CD4-positive, alpha-beta T cell treated with Interleukin-1 beta for 1 hour (primary cell): ENCODE measurements at places on chromosomes 5 and 9.

GRCh38 chr5:140157032-140157781 lies 17.8 kb upstream of the CYSTM1 start:
- DNase-seq = peak; percentile 84

GRCh38 chr5:12861886-12862654 lies 957.8 kb upstream of the CTNND2 start:
- DNase-seq = no peak

DNA sequence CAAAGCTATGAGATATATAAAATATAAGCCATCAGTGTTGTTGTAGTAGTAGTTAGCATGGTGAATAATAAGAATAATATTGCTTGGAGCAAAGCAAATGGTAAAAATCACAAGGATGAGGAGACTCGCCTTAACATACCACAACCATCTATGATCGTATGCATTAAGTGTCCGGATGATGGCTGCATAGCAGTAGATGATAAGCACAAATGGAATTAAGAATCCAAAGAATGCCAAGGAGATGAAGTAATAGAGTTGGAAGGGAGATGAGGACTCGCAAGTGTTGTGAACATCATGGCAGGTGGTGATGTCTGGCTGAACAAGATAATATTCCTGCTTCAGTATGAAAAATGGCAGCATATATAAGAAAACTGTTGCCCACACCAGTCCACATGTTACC lies 5.5 kb downstream of the F2RL2 start:
- no peak for DNase-seq

DNA sequence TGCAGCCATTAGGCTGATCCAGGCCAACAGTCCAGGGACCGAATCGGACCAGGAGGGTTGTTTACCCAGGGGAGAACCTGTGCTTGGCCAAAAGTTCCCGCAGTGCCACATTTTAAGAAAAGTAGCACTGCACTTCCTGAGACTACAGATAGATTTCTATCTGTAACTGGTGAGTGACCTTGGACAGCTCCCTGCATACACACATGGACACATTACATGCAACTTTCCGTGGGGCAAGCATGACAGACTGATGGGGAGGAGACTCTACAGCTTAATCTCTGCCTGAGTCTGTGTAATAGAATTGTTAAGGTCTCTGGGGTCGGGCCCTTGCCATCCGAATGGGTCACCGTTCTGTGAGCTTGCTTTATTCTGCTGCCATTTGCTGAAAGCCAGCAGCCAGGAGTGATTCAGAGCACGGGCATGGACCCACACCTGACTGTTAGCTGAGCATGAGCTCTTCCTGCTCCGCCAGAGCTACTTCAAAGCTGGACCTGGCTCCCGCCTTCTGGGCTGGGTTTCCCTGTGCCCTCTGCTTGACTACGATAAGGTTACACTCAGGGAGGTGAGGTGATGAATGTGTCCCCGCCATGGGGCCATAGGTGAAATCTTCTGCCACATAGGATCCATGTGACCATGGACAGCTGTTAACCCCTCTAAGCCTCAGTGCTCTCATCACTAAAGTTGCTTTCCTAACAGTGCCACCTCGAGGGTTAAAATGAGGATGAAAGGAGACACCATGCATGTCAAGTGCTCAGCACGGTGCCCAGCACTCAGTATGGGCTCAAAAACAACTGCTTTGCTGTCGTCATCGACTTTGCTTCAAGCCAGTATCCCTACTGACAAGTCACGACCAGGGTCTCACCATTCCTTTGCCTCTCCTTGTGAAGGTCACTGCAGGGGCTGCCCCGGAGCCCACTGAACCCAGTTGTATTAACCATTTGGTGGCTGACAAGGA lies 200.0 kb downstream of the MELK start:
- no peak for DNase-seq

DNA sequence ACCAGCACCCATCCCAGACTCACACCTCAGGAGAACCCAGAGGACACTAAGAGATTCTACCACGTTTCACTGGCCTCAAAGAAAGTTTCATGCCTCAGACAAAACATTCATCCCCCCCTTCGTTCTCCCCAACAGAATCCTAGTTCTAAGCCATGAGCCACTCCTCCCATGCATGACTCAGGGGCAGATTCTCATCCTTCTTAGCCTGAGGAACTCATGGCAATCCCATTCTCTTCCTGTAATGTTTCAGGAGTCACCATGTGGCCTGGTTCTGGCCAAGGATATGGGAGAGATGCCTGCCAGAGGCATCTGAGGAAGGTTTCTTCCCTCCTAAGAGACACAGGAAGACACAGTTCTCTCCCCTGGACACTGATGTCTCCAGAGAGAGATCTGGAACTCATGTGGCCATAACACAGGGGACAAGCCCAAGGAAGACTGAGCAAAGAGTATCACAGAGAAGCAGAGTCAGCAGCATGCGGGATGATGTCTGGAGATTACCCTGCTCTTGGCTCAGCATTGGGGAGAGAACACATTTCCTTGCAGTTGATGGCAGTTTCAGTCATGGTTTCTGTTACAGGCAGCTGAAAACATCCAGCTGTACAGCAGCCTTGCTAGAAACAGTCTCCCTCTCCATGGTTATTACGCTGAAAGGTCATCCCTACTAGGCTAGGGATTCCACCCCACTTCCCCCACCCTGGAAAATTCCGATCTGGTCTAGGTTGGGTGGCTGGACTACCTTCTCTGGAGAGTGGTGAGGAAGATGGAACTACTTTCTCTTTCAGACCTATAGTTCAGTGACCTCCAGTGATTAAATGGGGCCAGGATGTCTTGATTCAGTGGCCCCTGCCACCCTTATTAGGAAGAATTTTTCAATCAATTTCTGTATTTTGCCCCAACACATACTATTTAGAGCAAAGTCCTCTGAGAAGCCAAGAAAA lies 115.4 kb downstream of the ZNF608 start:
- no peak for DNase-seq

GRCh38 chr5:175162036-175162435 lies 281.9 kb downstream of the DRD1 start:
- DNase-seq = no peak

- no peak for DNase-seq
Observed at GRCh38 chr9:98883276-98883675, 60.4 kb upstream of the COL15A1 start.

DNA sequence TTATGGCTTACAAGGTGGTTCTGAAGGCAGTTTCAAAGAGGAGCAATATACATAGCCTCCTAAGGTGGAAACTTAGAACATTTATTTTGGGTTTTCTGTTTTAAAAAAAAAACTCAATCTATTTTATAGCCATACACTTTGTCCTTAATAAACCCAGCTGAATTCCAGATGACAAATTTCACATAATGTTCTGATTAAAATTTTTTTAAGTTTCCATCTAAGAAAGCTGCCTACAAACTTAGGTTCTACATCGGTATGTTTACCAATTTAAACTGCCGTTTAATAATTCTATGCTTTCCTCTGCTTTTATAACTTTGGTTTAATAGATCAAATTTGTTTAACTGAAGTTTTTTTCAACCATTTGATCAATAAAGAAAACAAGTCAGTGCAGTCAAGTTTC lies 12.5 kb downstream of the NR3C1 start:
- DNase-seq = no peak

GRCh38 chr5:23840083-23840482 lies 332.7 kb downstream of the PRDM9 start:
- DNase-seq = no peak

DNA sequence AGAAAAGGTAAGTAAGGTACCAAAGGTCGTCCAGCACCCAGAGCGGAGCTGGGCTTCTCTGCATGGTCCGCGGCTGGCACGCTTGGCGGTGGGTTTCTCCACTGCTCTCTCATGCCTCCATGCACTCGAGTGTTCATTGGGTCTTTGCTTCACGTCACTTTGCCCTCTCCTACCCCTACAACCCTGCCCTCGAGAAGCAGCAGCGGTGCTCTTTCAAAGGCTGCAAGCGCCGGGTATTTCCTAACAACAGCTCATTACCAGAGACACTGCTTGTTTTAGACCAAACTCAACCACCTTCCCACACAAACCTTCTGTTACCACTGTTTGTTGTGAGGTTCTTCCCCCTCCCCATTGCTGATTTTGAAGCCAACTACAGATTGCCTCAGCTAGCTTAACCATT lies 21.5 kb upstream of the ZBTB34 start:
- no peak for DNase-seq

GRCh38 chr5:23332650-23333251 lies 174.7 kb upstream of the PRDM9 start:
- DNase-seq = no peak

GRCh38 chr5:180553530-180553929 lies 37.8 kb downstream of the SCGB3A1 start:
- DNase-seq = no peak

DNA sequence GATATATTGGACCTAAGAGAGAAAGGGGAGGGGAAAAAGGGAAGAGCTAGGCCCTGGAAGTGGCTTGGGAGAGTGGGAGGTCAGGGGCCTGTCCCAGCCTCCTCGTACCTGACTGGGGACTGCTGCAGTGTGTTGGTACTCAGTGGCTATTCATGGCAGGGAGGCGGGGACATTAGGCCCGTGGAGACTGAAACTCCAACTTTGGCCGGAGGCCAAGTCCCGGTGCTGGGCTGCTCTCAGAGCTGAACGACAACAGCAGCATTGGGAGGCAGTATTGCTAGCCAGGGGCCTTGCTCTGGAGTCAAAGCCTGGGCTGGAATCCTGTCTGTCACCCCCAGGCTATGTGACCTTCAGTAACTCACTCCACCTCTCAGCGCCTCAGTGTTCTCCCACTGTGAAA lies 37.8 kb downstream of the NEURL1B start:
- DNase-seq = no peak

DNA sequence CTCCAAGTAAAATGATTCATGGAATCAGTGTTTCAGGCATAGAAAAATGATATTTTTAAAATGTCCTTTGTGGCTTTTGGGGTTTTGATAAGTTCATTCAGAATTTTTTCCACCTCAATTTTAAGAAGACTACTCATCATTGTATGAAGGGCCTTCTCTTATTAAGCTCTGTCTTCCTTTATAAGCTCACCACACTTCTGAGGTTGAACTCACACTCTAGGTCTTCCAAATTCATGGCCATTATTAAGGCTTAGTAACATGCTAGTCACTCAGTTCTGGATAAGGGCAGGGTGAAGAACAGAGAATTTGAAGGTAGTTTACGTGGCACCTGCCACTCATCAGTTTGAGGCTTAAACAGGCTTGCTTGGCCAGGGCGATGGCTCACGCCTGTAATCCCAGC lies 4.2 kb downstream of the MELK start:
- no peak for DNase-seq

DNA sequence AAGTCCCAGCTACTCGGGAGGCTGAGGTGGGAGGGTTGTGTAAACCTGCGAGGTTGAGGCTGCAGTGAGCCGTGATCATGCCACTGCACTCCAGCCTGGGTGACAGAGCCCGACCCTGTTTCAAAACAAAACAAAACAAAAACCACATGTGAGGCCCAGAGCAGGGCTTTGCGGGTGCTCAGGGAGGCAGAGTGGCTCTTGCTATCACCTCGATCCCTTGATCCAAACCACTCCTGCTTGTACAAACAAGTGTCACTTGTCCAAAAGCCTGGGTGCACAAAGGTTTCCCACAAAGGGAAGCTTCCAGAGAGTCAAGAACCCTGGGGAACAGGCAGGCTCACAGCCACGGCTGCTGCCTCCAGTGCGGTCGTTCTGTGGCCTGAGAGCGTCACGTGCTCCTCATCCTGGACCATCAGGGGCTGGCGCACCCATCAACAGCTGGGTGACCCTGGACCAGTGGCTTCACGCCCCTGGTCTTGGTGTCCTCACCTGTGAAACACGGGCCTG lies 162.7 kb downstream of the C9orf50 start:
- DNase-seq = peak; percentile 76

DNA sequence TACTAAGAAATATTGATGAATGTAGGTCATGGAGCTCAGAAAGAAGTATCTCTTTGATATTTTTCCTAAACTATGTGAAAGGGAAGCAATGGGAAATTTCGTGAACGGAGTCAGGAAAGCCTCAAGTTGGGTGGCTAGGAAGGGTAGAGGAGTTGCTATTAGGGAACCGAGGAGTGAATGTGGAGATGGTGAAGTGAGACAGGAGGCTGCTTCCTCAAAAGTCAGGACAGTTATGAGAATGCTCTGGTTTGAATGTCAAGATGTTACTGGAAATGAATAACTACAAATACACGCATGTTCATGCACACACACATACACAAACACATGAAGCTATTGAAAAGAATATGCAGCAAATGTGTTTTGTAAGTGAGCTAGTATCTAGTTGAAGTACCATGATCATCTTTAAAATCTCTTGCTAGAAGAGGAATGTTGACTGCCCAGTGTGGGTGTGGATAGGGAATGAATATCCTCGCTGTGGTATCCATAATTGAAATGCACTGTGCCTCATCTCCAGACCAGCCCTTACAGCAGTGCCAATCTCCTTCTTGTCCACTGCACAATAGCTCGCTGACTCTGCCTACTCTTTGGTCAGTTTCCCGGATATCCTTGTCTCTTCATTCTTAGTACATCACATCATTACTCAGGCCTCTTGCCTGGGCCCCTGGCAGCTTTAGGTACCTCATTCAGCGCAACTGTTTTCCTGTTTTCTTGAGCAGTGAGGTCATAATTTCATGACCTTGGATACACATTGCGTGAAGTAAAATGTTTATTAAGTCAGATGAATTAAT lies 21.9 kb upstream of the PDCD1LG2 start:
- DNase-seq = no peak

DNA sequence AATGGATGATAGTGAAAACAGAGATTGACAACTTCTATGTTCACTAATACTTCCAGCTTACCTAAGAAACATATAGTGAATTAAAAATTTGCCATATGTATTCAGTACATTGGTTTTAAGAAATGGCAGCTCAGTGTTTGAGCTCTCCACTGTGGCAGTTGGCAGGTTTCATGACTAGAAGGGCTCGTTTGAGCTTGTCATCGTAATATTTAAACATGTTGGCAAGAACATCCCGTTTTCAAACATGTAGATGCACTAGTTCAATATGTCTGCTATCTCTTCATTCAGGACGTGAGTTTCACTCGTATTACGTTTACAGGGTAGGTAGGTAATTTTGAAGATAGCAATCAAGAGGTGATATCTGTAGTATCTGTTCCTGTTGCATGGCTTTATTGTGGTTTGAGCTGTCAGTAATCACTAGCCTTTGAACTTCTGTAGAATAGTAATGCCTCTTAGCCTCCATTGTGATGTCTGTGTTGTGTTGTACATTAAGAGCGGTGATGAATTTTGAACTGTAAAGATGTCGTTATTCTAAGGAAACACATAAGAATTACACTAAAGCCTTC lies 74.8 kb downstream of the NLN start:
- no peak for DNase-seq

- no peak for DNase-seq
Observed at GRCh38 chr9:27771803-27772545, 198.7 kb upstream of the C9orf72 start.
